Naive B cell (primary cell): ENCODE measurements at places on chromosomes 7 and 10. TPM values are rescaled to one million over a fixed set of nuclear protein-coding genes. Genes with fewer than 3 reads are reported as not detected.

GRCh38 chr7:97439637-97440214, 292.2 kb upstream of the TAC1 start:
- H3K36me3 ChIP-seq: no peaks in the 10 kb centered on the region
- DNase-seq: no peak
- H3K4me3 ChIP-seq: no peak overlapping the region
- H3K4me1 ChIP-seq: no peaks in the 10 kb centered on the region

DNA sequence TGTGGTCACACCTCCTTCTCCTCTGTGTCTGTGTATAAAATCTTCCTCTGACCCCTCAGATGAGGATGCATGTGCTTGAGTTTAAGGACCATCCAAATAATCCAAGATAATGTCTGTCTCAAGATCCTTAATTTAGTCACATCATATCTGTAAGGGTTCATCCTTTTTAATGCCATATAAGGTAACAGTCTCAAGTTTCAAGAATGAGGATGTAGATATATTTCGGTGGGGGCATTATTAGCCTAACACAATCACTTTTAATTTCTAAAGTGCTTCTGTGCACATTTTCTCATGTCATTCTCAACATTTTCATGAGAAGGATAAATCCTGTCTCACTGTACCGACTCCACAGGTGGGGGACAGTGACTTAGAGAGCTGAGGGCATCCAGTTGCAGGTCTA, 235.3 kb downstream of the BUB3 start:
- H3K4me1 ChIP-seq: no peaks in the 10 kb centered on the region
- peaks cover 7% of the 10 kb centered on the region for H3K27me3 ChIP-seq
- no peak overlapping the region for H3K27ac ChIP-seq

- no peak overlapping the region for H3K27ac ChIP-seq
- no peak overlapping the region for H3K4me3 ChIP-seq
- no peak for DNase-seq
- no peaks in the 10 kb centered on the region for H3K27me3 ChIP-seq
Observed at GRCh38 chr7:15303357-15303756, 258.5 kb downstream of the AGMO start.

- no peak overlapping the region for H3K27ac ChIP-seq
- H3K4me3 ChIP-seq: no peak overlapping the region
- peaks cover 15% of the 10 kb centered on the region for H3K36me3 ChIP-seq
Observed at GRCh38 chr7:77958436-77958835, 159.9 kb downstream of the PHTF2 start.

DNA sequence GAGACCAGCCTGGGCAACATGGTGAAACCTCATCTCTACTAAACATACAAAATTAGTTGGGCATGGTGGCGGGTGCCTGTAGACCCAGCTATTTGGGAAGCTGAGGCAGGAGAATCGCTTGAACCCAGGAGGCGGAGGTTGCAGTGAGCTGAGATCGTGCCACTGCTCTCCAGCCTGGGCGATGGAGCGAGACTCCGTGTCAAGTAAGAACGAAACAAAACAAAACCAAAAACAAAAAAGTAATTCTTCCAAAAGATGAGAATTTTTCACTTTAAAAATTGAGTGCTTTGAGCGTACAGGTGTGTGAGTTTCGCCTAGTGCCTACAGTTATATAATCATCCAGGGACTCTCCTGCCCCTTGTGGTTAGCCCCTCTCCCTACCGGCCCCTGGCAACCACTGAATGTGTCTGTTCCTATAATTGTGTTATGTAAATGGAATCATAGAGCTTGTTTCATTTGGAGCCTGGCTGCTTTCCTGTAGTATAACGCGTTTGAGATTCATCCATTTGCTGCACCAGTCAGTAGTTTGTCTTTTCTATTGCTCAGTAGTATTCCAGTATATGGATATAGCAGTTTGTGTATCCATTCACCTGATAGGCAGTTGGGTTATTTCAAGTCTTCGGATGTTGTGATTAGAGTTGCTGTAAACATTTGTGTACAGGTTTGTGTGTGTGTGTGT, 80.0 kb downstream of the RBM33 start:
- DNase-seq: peak; percentile 13
- peaks cover 69% of the 10 kb centered on the region for H3K4me1 ChIP-seq
- no peaks in the 10 kb centered on the region for H3K27me3 ChIP-seq
- H3K36me3 ChIP-seq: peaks cover 6% of the 10 kb centered on the region
- H3K27ac ChIP-seq: peak overlapping the region; percentile 99

DNA sequence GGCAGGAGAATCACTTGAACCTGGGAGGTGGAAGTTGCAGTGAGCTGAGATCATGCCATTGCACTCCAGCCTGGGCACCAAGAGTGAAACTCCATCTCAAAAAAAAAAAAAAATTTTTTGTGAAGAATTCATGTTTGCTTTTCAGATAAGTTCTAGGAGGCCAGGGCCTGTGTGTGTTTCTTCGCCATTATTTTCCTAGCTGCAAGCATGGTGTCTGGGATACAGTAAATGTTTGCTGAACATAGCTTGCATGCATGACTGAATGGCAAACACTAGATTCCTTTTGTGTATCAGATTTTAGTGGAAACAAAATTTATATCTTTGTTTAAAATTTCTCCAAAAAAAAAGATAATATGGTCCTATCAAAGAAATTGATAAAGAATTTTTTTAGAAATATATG, 9.7 kb upstream of the MACC1 start:
- no peak overlapping the region for H3K27ac ChIP-seq
- no peak overlapping the region for H3K4me3 ChIP-seq
- H3K27me3 ChIP-seq: no peaks in the 10 kb centered on the region
- no peaks in the 10 kb centered on the region for H3K4me1 ChIP-seq
- H3K36me3 ChIP-seq: peaks cover 8% of the 10 kb centered on the region

DNA sequence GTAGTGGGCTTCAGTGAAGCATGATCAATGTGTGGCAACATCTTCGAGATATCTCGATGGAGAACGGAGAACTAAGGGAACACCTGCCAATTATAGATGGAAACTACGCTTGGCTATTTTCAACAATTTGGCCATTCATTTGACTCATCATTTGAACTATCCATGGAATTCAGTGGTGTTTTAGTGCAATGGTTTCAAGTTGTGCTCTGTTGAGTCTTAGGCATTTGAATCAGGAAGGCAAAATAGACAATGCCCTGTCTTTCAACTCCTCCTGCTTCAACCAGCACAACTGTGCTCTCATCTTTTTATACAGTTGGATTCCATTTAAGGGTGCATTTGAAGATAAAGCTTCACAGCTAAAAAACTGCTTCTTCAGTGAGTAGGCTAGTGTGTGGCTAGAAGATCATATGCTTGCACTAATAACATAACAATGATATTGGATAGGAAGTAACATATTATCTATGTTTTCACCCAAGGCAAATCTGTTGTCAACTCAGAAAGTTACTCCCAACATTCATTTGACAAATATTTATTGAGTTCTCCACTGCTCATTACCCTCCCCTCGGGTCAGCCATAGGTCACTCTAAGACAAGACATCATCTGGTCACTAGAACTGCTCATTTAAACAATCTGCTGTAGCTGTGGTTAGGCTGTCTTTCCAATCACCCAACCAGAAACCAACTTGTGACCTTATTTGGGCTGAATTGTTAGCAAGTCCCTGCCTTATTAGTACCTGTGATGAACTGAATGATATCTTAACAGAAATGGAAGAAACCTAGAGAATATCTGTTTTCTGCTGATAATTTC, 314.1 kb upstream of the SP4 start:
- peaks cover 6% of the 10 kb centered on the region for H3K27me3 ChIP-seq
- no peak overlapping the region for H3K27ac ChIP-seq
- H3K4me1 ChIP-seq: no peaks in the 10 kb centered on the region
- no peak for DNase-seq

DNA sequence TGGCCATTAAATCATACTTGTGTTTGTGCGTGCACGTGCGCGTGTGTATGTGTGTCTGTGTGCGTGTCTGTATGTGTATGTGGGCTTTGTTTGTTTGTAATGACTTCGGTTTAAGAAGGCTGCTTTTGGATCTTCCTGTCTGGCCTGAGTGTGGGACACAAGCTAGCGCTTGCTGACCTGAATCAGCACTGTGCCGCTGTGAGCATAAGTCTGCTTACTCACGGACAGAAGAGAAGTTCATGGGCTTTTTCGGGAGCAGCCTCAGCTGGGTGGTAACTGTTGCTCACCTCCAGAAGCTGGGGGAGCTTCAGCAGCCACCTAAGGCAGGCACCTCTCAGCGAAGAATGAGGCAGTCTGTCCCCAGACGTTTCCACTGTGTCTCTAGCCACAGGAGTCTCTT, 56.1 kb upstream of the TRUB1 start:
- no peaks in the 10 kb centered on the region for H3K36me3 ChIP-seq
- DNase-seq: no peak

GRCh38 chr7:143452495-143452894, 9.2 kb downstream of the TAS2R60 start:
- H3K36me3 ChIP-seq: no peaks in the 10 kb centered on the region
- no peaks in the 10 kb centered on the region for H3K4me1 ChIP-seq
- no peak overlapping the region for H3K27ac ChIP-seq
- H3K27me3 ChIP-seq: peaks cover 8% of the 10 kb centered on the region
- no peak overlapping the region for H3K4me3 ChIP-seq

DNA sequence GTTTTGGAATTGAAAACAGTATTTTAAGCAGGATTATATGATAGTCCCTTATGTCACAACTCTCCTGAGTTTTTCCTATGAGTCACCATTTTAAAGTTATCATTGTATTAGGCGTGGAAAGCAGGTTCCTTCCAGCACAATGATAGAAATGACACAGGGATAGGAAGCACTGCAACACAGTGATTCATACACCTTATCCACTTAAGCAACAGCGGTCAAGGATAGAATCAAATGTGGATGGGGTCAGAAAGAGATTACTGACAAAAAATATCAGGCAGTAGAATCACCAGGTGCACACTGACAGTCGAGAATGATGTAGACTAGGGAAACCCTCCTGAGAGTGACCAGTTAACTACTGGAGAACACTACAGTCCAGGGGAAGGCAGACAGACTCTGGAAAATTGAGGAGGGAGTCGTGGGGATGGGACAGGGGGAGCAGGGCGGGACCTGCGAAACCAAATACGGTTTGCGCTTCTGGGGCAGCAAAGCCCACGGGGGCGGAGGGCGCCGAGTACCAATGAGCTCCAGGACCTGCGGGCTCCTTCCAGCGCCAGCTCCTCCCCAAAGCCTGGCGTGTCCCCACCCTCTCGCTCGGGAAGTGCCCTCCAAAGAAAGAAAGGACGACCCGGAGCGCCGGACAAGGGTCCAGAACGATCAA, 479 bp downstream of the PNPLA8 start:
- peak overlapping the region; percentile 95 for H3K4me3 ChIP-seq
- H3K27ac ChIP-seq: peak overlapping the region; percentile 98
- no peak for DNase-seq
- no peaks in the 10 kb centered on the region for H3K27me3 ChIP-seq
- peaks cover 54% of the 10 kb centered on the region for H3K4me1 ChIP-seq

GRCh38 chr7:22350466-22351328, 6.3 kb downstream of the RAPGEF5 start:
- no peak for DNase-seq
- peaks cover 24% of the 10 kb centered on the region for H3K36me3 ChIP-seq
- peaks cover 10% of the 10 kb centered on the region for H3K4me1 ChIP-seq

- no peak for DNase-seq
- no peak overlapping the region for H3K27ac ChIP-seq
- no peaks in the 10 kb centered on the region for H3K4me1 ChIP-seq
- H3K27me3 ChIP-seq: peaks cover 6% of the 10 kb centered on the region
- H3K36me3 ChIP-seq: no peaks in the 10 kb centered on the region
Observed at GRCh38 chr10:1203216-1203615, 147.0 kb downstream of the WDR37 start.

GRCh38 chr10:104123397-104123796, 1.4 kb downstream of the SFR1 start:
- H3K36me3 ChIP-seq: no peaks in the 10 kb centered on the region
- no peaks in the 10 kb centered on the region for H3K27me3 ChIP-seq
- DNase-seq: no peak

GRCh38 chr10:26801831-26802230, 58.9 kb downstream of the ABI1 start:
- H3K27me3 ChIP-seq: no peaks in the 10 kb centered on the region
- peak overlapping the region; percentile 82 for H3K27ac ChIP-seq
- peak overlapping the region; percentile 85 for H3K4me3 ChIP-seq
- H3K36me3 ChIP-seq: peaks cover 2% of the 10 kb centered on the region
- no peak for DNase-seq
- H3K4me1 ChIP-seq: peaks cover 96% of the 10 kb centered on the region

DNA sequence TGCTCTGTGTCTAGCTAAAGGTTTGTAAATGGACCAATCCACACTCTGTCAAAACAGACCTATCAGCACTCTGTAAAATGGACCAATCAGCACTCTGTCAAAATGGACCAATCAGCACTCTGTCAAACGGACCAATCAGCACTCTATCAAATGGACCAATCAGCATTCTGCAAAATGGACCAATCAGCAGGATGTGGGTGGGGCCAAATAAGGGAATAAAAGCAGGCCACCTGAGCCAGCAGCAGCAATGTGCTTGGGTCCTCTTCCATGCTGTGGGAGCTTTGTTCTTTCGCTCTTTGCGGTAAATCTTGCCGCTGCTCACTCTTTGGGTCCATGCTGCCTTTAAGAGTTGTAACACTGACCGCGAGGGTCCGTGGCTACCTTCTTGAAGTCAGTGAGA, 740.5 kb upstream of the POM121L12 start:
- H3K4me1 ChIP-seq: no peaks in the 10 kb centered on the region
- DNase-seq: no peak
- no peaks in the 10 kb centered on the region for H3K36me3 ChIP-seq
- H3K27ac ChIP-seq: no peak overlapping the region

DNA sequence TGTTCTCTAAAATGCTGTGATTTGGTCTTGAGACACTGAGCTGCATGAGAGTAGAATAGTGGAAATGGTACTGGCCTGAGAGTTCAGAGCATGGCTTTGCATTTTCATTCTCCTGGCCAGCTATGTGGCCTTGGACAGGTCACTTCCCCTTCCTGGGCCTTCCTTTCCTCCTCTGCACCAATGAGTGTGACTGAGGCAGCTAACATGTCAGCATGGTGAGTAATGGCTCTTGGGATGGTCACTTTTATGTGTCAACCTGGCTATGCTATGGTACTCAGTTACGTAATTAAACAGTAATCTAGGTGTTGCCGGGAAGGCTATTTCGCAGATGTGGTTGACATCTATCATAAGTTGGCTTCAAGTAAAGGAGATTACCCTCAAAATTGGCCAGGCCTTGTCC, 109.3 kb downstream of the RTKN2 start:
- peaks cover 39% of the 10 kb centered on the region for H3K4me1 ChIP-seq
- DNase-seq: no peak
- no peaks in the 10 kb centered on the region for H3K27me3 ChIP-seq
- H3K36me3 ChIP-seq: peaks cover 5% of the 10 kb centered on the region
- H3K27ac ChIP-seq: peak overlapping the region; percentile 20
- H3K4me3 ChIP-seq: no peak overlapping the region

DNA sequence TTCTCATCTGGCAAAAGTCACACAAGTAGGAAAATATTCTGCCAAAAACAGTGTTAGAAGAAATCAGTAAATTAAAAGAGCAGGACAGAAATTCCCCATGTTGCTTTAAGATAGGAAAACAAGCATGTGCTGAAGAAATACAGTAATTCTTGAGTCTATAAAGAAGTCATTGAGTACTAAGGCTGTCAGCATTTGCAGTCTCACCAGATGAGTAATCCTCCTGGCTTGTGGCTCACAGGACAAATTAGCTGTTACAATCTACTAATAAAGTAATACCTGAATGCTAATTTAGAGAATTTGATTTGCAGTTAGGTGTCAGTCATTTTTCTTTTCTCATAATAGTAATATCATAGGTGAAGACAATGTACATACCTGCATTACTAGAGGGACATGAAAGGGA, 1158.9 kb upstream of the CELF2 start:
- H3K27me3 ChIP-seq: no peaks in the 10 kb centered on the region
- no peak overlapping the region for H3K4me3 ChIP-seq
- no peak for DNase-seq
- no peak overlapping the region for H3K27ac ChIP-seq
- H3K36me3 ChIP-seq: no peaks in the 10 kb centered on the region
- no peaks in the 10 kb centered on the region for H3K4me1 ChIP-seq

C10orf53 gene
- polyA plus RNA-seq: not detected

LMOD2 gene
- polyA plus RNA-seq: not detected

SRPK2 gene
- polyA plus RNA-seq: 50.6 TPM

SLC39A12 gene
- polyA plus RNA-seq: not detected

NOLC1 gene
- 44.4 TPM for polyA plus RNA-seq

LBX1 gene
- not detected for polyA plus RNA-seq

RSPH10B gene
- polyA plus RNA-seq: not detected
